ENCODE measurements at places on chromosomes 6 and 20.

DNA sequence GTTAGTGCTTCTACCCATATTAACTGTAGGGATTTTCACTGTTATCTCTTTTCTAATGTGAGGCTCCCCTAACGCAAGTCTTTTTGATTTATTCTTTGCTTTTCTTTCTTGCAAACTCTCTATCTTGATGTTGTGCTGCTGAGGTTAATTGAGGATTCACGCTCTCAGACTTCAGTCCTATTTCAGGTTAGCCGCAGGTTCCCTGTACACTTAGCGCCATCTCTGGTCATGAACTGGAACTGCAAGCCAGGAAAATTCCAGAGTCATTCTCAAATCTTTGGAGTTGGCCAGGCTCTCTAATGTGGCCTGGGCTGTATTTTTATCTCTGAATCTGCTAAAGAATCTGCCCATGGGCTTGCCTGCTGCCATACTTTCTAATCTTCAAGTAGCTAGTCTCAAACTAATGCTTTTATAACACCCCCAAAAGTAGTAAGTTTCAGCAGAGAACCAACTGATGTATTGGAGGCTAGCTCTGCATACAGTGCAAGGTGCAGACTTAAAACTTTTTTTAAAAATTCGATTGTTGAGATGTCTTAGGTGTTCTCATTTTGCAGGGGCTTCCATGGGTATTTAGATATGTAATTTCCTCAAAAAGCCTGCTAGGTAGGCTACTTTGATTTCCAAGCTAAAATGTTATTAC lies 91.1 kb upstream of the OPRM1 start:
- no peak for DNase-seq

DNA sequence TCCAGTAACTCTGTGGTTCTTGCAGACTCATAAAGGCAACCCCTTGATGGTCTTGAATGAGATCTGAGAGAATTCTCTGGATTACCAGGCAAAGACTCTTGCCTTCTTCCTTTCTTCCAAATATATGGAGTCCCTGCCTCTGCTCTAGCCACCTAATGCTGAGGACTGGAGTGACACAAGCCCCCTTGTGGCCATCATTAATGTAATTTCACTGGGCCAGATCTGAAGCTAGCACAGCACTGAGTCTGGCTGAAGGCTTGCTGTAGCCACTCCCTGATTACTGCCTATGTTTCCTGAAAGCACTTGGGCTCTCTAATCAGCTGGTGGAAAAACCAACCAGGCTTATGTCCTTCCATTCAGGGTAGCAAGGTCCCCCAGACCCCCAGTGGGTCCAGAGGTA lies 559.3 kb upstream of the IRAK1BP1 start:
- no peak for DNase-seq

DNA sequence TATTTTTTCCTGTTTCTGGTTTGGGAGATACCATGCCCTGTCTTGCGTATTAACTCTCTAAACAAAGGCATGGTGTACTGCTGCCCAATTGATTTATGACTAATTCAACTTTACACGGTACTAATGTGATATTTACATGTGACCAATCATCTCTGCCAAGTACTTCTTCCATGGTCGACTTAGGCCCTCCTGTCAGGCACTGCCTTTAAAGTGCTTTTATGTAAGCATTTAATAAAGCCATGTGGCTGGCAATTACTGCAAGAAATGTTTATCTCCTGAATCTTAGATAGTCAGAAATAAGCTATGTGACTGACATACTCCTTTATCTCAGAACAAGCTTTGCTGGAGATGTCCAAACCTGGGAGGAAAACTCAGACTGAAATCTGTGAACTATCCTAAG lies 323.4 kb downstream of the BTBD3 start:
- no peak for DNase-seq

GRCh38 chr6:82073484-82073883 lies 174.1 kb downstream of the IBTK start:
- DNase-seq: no peak

DNA sequence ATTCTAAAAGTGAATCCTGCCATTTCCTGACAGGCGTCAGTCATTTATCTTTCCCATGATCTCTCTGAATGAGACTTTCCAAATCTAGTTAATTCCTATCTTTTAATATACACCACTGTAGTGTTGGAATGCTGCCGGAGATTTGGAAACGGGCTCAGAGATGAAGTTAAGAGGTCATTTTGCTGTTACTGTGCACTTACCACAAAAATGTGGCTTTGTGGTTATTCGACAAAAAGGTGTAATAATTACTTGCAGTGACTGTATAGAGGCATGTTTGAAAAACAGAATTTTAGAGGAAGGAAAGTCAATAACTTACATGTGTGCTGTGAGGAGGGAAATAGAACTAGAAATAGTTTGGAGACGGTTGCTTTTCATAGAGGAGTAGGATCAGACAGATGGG lies 460.2 kb upstream of the BTBD3 start:
- DNase-seq: no peak

GRCh38 chr6:21026576-21027273 lies 492.5 kb downstream of the CDKAL1 start:
- no peak for DNase-seq

DNA sequence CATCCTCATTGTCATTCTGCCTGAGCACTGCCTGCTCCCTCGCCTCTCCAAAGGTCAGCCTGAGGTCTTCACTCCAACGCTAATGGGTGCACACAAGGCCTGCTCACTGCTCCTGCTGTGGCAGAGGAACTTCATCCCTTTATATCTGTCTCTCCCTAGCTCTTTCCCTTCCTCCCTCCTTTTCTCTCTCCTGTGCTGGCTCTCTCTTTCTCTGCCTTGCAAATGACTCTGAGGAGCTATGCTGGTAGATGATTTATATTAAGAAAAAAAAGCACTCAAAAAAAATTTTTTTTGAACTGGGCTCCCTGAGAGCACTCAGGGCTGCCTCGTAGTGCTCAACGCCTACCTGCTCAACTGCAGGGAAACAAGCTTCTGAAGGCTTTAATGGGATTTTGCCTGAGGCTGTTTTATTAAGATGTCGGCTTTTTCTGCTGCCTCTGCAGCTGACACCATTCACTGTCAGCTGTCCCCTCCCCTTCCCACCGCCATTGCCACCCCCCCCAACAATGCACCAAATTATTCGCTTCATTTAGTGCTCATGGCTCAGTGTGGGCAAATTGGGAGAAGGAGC lies 137.7 kb upstream of the DEFB112 start:
- DNase-seq: no peak

DNA sequence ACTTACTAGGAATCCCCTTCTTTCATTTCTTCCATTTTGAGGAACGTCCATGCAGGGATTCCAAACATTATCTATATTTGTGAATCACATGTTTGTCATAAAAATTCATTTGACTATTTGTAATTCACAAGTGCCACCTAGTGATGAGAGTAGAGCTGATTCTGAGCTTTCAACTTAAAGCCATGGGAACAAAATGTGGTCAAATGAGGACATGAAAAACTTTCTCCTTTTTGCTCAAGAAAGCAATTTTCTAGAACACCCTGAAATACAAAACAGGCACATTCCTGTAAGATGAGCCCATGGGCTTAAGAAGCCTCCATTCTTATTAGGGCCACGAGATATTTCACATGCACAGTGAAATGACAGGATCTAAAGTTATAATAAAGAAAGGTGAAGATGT lies 12.3 kb downstream of the MAP3K7 start:
- no peak for DNase-seq

DNA sequence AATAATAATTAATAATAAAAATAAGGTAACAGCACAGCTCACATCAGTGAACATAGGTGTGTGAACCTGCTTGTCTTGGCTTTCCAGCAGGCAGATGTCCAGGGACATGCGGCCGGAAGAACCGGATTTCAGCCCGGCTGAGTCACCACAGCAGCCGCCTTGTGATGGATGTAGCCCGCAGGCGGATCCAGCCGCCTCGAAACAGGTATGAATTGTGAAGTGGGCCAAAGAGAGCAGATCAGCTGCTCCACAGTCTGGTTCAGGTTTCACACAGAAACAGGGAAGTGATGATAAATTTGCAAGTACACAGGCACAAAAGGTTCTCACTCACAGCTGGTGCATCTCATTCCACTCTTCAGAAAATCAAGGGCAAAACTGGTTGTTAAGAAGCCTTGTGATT lies 55.1 kb downstream of the ID4 start:
- DNase-seq: no peak

DNA sequence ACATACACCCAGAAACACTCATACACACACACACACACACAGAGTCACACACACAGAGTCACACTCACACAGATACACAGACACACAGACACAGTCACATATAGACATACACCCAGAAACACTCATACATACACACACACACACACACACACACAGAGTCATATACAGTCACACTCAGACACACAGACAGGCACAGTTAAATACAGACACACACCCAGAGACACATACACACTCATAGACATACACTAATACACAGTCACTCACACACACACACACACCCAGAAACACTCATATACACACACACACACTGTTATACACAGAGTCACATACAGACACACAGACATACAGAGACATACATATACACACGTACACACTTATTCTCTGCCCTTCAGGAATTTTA lies 250.9 kb downstream of the QKI start:
- no peak for DNase-seq

DNA sequence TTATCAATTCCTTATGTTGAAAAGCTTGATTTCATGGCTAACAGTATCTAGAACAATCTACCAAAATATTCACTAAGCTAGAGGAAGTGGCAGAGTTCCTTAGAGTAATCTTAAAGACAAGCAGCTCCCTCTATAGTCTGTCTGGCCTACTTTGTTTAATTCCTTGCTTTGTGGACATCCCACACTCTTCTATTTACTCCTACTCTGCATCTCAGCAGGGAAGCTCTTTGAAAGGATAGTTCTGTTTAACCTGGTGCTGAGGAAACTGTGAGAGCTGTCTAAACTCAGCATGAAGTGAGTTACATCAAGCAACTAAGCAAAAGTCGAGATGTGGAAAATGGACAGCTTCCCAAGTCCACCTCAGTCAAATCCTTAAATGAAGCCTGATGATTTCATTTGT lies 4.3 kb downstream of the REV3L start:
- no peak for DNase-seq

DNA sequence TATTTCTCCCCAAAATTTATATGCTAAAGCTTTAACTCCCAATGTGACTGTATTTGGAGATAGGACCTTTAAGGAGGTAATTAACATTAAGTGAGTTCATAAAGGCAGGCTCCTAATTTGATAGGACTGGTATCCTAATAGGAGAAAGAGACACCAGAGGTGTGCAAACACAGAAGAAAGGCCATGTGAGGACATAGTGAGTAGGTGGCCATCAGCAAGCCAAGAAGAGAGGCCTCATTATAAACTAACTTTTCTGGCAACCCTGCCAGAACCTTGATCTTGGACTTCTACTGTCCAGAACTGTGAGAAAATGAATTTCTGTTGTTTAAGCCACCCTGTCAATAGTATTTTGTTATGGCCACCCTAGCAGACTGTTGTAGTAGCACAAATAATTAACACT lies 177.9 kb upstream of the FUT9 start:
- DNase-seq: no peak

GRCh38 chr20:972256-972655 lies 29.9 kb downstream of the RSPO4 start:
- no peak for DNase-seq

GRCh38 chr20:49835031-49835430 lies 22.4 kb downstream of the SLC9A8 start:
- DNase-seq: no peak

DNA sequence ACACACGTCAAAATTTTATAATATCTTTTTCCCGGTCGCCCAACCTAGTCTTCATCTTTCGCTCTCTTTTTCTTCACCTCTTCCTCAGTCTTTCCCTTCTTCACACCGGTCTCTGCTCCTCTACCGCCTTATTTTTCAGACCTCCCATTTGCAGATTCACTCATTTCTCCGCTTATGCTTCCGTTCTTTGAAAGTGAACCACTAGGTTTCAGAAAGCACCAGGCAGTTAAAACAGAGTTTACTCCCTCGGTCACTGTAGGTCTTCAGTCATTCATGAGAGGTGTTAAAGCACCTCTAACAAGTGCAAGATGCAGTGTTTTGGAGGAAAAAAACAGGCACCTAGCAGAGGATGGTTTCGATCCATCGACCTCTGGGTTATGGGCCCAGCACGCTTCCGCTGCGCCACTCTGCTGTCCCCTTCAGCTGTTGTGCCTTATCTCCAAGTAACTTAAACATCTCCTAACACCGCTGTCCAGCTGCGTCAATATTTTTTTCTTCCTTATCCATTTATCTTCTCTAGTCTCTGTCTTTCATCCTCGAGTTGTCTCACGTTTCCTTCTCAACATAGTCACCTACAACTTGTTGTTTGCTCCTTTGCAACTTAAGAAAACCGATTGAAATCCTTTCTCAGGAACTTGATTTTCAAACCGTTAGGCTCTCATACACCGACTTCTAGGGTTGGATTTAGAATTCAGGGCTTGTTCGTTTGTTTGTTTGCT lies 119.7 kb upstream of the ZNF184 start:
- DNase-seq: peak; percentile 31

DNA sequence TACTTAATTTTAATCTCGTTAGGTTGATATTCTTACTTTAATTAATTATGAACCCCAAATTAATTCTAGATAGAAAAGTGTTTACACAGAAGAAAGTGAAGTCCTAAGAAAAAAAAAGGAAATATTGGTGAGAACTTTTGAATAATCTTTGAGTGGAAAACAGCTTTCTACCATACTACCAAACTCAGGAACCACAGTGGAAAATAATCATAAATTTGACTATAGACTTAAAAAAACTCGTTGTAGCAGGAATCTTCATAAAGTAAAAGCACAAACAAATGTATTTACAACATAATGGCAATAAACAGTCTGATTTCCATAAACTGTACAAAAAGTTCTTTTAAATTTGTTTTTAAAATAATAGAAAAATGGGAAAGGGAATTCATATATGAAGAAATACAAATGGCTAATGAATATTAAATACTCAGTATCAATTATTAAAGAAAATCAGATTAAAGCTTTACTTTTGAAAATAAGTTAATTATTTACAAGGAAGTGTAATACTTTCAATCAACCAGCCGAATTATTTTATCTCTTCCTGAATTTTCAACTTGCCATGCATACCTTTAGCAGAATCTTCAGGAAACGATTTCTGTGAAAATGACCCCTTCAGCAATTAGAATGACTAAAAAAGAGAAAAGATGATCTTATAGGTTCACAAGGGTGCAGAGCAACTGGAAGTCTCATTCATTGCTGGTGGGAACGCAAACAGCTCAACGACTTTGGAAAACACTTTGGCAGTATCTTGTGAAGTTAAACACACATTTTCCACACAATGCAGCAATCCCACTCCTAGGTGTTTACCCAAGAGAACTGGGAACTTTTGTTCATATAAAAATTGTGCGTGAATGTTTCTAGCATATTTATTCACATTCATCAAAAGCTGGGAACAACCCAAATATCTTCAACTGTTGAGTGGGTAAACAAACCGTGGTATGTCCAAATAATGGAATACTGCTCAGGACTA lies 38.5 kb upstream of the BMP6 start:
- DNase-seq: no peak

DNA sequence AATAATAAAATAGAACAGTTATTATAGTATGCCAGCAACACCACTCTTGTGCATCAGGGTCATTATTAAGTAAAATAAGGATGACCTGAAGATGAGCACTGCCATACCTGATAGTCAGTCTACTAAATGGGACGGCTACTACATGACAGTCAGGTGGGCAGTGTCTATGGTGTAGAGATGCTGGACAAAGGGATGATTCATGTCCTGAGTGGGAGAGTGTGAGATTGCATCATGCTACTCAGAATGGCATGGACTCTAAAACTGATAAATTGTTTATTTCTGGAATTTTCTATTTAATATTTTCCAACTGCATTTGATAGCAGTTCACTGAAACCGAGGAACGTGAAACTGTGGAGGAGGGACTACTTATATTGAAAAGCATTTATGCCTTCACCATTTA lies 38.8 kb downstream of the SNX9 start:
- DNase-seq: no peak

- DNase-seq: no peak
These were observed 470.6 kb downstream of the MAFB start for GRCh38 chr20:40218316-40218969.
